ENCODE measurements at places on chromosomes 4 and X.

DNA sequence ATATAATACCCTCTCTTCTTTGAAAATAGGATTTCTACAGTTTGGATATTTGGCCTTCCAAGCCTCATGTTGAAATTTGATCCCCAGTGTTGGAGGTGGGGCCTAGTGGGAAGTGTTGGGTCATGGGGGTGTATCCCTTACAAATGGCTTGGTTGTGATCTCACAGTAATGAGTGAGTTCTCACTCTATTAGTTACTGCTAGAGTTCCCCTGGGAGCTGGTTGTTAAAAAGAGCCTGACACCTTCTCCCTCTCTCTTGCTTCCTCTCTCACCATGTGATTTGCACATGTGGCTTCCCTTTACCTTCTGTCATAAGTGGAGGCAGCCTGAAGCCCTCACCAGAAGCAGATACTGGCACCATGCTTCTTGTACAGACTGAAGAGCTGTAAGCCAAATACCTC is 73.9 kb downstream of the HDAC8 start:
- DNase-seq, result no peak

DNA sequence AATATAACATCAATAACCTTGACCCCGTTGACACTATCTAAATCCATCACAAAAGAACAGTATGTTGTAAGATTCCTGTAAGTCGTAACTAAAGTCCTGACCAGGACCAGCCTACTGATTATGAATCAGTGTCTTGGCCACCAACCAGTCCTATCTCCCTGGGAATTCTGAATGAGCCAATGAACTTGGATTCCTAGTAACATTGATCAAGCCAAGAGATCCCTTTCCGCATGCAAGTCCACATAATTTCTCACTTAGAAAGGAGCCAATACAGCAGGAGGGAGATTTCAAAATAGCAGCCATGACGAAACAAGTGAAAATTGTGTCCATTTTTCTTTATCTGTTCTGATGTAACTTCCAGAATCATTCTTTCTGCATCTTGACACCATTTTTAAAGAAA is 9.5 kb downstream of the XPNPEP2 start:
- no peak for DNase-seq

DNA sequence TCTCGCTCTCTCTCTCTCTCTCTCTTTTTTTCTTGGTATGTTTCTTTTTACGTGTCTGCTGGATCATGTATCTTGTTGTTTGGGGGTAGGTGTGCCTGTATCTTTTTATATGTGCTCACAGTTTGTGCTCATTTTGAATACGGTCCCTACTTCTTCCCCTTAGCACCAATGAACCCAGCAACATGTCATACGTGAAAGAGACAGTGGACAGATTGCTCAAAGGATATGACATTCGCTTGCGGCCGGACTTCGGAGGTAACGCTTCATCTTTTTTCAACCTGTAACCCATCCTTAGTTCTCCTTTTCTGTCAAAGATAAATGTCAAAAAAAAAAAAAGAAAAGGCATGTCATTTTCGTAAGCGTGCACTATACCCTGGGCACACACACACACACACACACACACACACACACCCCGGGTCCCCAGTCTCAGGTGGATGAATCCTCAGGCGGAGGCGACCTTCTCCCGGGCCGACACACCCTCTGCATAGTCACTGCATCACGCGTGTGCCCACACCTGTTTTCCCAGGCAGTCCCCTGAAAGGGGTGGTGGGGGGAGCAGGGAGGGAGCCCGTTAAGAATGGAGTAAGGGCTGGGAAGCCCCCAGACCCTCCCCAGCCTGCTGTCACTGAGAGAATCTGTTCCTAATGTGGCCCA is 511 bp downstream of the GABRB1 start:
- no peak for DNase-seq

- no peak for DNase-seq
Observed at GRCh38 chrX:30343206-30343605, 34.0 kb upstream of the NR0B1 start.

GRCh38 chr4:13349096-13349495 is 135.0 kb downstream of the RAB28 start:
- no peak for DNase-seq
